Stomach (tissue), 19 donors: ENCODE measurements at places on chromosomes 1 and 21. TPM values are rescaled to one million over a fixed set of nuclear protein-coding genes. Genes with fewer than 3 reads are reported as not detected.

The FCER1A gene
- total RNA-seq: 1.1 TPM

The KCNJ15 gene
- total RNA-seq: 25.0 TPM

The DCST2 gene
- 158 TPM for total RNA-seq

The DIP2A gene
- 49.0 TPM for total RNA-seq

The USP21 gene
- total RNA-seq: 27.4 TPM

The SLC16A4 gene
- 6.4 TPM for total RNA-seq

The KRTAP13-2 gene
- not detected for total RNA-seq

The CFAP141 gene
- total RNA-seq: not detected

The FAM72C gene
- total RNA-seq: not detected

The PADI2 gene
- 4.2 TPM for total RNA-seq

The GIPC2 gene
- total RNA-seq: 23.8 TPM

The SAMSN1 gene
- 21.0 TPM for total RNA-seq

The GPR37L1 gene
- total RNA-seq: 2.0 TPM

The BATF3 gene
- not detected for total RNA-seq

The RBBP5 gene
- total RNA-seq: 8.9 TPM

The OR2L13 gene
- total RNA-seq: 0.37 TPM

The ZNF683 gene
- not detected for total RNA-seq

The MXRA8 gene
- total RNA-seq: 65.6 TPM
